ENCODE measurements at places on chromosomes 7 and 10.

DNA sequence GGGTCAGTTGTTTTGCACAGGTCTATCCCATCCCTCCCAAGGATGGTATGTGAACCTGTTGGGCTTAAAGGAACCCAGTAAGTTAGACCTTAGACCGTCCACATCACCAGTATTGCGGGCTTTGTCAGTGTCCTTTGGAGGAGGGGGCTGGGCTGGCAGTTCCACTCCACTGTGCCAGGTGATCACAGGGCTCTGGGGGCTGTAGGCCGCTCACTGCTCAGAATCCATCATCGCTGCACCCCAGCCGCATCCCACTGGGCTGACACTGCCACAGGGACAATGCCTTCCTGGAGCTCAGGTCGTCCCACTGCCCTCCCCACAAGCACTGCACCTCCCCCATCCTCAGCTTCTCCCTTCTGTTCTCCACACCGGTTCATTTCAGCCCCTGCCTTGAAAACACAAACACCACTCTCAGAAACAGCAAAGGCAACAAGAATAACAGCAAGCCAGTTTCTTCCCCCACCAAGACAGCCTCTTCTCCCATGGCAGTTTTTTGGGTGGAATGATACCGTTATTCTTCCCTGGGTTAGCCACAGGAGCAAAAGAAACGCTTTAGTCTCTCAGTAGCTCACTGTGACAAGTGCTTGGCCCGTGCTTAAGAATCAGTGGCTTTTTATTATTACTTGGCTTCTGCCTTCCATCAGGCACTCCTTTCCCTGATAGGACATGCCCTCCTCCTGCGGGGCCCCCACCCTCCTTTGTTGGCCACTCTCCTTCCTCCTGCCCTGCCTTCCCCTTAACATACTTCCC, 111.2 kb downstream of the GRK5 start:
- DNase-seq, result no peak

DNA sequence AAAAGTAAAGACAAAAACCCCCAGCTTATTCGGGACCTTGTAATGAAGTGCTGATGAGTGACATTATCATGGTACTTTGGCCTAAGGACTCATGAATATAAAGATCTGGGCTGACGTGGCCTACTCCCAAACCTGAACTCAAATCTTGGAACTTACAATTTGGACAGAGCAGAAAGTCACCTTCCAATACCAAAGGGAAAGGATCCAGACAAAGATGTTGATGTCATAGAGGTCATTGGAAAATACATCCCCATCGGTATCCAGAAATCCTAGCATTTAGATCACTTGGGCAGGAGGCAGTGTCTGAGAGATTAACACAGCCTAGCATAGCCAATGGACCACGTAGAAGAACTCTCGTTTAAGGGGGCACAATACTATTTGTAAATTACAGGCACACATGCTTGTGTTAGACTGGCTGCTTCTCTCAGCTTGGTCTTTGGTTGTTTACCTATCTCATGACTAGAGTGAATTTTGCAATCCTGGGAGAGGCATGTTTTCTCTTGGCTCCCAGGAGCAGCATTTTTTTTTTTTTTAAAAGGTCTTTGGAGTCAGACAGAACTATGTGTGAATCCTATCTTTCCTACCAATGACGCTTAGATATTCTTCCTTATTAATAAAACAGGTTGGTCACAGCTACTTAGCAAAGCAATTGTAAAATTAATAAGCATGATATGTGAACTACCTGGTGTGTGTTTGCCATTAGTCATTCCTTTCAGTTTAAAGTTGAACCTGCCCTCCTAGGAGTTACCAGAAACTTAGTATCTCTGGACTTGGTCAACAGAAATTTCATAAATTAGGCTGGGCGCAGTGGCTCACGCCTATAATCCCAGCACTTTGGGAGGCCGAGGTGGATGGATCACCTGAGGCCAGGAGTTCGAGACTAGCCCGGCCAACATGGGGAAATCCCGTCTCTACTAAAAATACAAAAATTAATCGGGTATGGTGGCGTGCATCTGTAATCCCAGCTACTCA, 27.8 kb upstream of the MRPS33 start:
- no peak for DNase-seq

DNA sequence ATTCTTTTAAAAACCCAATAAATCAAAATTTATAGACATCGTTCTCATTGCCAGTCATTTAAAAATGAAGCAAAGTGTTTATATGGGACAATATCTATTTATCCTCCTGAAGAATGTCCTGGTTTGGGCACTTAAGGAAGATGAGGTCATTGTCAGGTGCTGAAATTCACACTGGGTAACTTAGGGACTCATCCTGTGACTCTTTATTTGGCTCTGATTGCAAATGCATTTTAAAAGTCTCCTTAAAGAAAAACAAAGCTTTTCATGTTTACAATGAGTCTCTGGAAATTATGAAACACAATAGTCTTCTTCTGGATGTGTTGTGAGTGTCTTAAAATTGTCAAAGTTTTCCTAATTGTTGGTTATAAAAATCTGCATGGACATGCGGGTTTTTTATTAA, 69.5 kb upstream of the GPR158 start:
- no peak for DNase-seq

GRCh38 chr7:105581066-105581811, at the start of gene EFCAB10:
Gene EFCAB10 (minus strand): TSS chr7:105581493. CDS start chr7:105581463, 30 bp downstream.
- DNase-seq, result peak; percentile 7

- no peak for DNase-seq
Observed at GRCh38 chr10:60446851-60447250, 57.2 kb upstream of the ANK3 start.

DNA sequence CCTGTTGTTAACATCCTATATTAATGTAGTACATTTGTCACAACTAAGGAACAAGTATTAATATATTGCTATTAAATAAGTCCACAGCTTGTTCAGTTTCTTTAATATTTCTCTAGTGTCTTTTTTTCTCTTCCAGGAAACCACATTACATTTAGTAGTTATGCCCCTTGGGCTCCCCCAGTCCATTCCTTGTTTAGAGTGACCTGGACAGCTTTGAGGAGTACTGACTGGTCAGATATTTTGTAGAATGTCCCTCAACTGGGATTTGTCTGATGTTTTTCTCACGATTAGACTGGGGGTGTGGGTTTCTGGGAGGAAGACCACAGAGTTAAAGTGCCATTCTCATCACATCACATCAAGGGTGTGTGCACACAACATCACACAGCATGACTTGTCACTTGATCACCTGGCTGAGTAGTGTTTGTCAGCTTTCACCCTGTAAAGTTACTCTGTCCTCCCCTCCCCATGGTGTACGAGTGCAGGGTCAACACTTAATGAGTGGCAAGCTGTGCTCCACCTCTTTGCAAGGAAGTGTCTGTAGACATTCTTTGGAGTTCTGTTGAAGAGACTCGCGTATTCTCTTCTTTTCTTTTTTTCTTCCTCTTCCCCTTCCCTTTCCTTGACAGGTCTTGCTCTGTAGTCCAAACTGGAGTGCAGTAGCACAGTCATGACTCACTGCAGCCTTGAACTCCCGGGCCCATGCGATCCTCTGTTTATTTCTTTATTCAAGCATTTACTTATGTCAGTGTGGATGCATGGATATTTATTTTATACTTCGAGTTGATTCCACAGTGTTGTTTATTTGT, 10.2 kb downstream of the LMTK2 start:
- no peak for DNase-seq

- no peak for DNase-seq
Observed at GRCh38 chr10:109374215-109374614, 549.1 kb downstream of the XPNPEP1 start.

GRCh38 chr7:82839063-82839462, 323.6 kb downstream of the PCLO start:
- DNase-seq, result no peak

DNA sequence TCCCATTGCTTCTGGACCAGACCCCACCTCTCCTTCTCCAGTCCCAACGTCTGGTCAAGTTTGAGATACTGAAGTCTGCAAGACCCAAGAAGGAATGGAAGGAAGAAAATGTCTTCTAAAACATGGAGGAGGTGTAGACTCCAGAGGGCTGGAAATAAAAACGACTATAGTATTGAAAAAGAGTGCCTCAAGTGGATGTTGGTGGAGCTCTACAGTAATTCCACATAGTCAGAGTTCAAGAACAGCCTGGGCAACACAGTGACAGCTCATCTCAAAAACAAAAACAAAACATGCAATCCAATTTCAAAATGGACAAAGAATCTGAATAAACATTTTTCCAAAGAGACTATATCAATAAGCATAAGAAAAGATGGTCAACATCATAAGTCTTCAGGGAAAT, 2.3 kb upstream of the PCGF6 start:
- DNase-seq, result no peak

GRCh38 chr10:114810926-114811325, 10.7 kb upstream of the FHIP2A start:
- DNase-seq, result no peak

GRCh38 chr7:32108651-32109050, 38.4 kb upstream of the PDE1C start:
- DNase-seq, result no peak

- peak; percentile 24 for DNase-seq
Observed at GRCh38 chr10:68406111-68406814, 814 bp downstream of the RUFY2 start.

GRCh38 chr7:117472335-117472734, 7.5 kb upstream of the CFTR start:
- no peak for DNase-seq

DNA sequence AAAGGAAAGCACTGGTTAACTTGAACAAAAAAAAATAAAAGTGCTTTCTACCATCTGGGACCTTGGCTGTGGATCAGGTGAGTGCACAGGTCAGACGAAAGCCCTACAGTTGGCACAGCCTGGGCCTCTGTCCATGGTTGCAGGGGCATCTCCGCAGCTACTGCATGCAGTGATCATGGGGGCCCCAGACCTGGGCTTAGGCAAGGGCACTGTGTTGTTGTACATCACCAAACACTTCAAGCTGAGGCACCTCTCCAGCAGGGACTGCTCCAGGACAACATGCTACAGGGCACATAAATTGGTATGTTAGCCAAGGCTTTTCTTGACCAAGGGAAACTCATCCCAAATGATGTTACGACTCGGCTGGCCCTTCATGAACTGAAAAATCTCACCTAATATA, 23.5 kb downstream of the KLHL7 start:
- no peak for DNase-seq

- no peak for DNase-seq
Observed at GRCh38 chr10:17847585-17848296, 38.6 kb downstream of the MRC1 start.

DNA sequence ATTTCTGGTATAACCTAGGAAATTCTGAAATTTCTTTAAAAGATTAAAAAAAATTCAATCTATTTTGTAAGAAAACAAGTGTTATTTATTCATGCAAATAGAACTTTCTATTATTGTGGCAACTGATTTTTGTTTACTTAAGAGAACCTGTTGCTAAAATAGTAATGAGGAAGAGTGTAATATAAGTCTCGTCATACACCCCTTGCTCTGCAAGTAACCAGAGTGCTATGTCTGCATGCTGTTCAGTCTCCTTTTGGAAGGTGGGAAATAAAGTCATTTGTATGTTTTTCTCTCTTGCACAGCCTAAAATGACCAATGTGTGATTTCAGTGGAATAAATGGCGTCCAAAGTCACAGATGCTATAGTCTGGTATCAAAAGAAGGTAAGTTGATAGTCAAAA, 41.3 kb downstream of the PHTF2 start:
- no peak for DNase-seq

- DNase-seq, result no peak
Observed at GRCh38 chr10:13490503-13490902, 38.3 kb downstream of the BEND7 start.

DNA sequence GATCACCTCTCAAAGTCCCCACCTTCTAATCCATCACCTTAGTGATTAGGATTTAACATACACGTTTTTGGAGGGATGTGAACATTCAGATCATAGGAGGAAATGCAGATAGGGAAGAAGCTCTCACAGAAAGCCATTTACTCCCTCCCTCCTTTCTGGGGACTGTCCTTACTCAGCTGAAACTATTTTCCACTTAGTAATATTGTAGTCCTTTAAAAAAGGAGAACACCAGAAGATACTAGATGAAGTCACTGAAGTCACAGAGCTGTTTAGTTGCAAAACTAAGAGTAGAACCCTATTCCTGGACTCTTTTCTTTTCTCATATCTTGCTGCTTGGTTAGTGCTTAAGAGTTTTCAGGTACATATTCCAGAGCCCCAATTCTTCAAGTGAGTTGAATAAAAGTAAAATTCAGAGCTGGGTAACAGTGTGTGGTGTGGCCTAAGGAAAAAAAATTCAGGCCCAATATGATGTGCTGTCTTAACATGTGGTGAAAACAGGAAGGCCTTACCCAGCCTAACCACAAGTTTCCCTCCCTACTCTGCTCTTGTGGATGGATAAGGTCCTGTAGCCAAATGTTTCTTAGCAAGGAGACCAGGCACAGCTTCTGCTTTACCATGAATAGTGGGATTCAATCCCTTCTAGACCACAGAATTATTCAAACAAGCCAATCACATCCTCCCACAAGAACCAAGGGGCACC, 135.7 kb downstream of the INHBA start:
- no peak for DNase-seq

DNA sequence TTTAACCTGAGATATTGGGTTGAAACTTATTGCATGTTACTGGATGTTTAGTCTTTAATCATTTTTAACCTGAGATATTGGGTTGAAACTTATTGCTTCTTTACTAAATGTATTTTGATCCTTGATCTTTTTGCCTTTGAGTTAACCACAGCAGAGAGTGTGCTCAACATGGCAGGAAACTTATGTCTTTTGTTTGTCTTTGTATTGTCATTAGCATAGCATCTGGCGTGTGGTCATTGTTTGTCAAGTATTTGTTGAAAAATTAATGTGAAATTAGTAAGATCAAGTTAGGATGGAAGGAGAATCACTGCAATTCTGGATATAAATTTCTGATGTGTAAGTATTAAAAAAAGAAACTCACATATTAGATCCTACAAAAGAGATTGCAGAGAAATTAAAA, 8.2 kb downstream of the MRC1 start:
- no peak for DNase-seq

DNA sequence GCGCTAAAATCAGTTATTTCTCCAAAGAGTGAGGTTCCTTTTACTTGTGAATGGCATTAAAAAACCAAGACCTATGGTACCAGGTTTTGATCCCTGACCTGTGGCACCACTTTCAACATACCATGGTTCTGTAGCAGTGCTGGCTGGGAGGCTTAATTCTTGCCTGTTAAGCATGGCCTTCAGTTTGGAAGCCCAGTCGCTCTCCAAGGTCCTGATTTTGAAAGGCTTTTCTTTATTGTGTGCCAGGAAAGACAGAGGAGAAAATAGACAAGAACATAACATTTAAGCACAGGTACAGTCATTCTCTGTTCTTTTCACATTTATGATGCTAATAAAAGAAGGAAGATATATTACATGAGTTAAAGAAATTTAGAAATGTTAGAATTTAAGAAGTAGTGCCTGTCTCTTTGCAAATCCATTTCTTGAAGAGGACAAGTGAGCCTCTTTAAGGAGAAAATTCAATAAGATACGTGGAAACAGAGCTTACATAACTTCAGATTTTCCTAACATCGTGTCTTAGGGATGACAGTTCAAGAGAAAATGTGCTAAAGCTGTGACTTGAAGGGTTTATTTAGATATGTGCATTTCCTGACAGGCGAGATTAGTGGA, 357.6 kb downstream of the DPP6 start:
- DNase-seq, result no peak

- no peak for DNase-seq
Observed at GRCh38 chr7:50761713-50762112, 21.0 kb downstream of the GRB10 start.

- no peak for DNase-seq
Observed at GRCh38 chr10:132359305-132360040, 27.5 kb downstream of the LRRC27 start.

Data from CD4-positive, alpha-beta T cell treated with Interleukin-15 for 4 hours (primary cell).